ENCODE measurements at places on chromosomes 11 and 22.

- no peak for DNase-seq
Measured at GRCh38 chr11:27293515-27294417, 69.2 kb downstream of the CCDC34 start.

DNA sequence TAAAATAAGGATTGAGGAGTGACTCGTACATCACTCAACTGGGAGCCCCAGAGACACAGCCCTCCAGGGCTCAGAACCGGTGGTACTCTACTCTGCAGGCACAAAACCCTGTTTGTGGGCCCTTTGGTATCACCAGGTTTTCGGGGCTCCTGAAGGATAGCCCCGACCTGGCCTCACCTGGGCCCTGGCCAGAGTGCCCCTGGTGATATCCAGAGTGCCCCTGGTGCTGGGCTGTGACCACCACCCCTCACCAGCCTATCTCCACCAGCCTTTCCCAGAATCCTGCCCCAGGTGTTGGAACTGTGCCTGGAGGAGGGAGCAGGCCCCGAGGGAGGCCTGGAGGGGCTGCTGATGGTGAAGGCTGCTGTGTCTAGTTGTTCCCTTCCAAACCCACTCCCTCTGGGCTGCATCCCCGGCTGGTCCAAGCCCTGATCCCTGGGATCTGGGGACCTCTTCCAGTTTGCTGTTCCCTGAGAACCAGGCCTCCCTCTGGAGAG, 2.2 kb upstream of the GGT5 start:
- no peak for DNase-seq

GRCh38 chr11:108069947-108070346, 51.4 kb upstream of the ACAT1 start:
- no peak for DNase-seq

- DNase-seq, result no peak
Measured at GRCh38 chr22:50146439-50147238, 23.9 kb upstream of the PANX2 start.

- DNase-seq, result no peak
Measured at GRCh38 chr11:71979602-71980001, 19.1 kb upstream of the IL18BP start.

GRCh38 chr11:62974848-62975522, 9.8 kb downstream of the SLC22A6 start:
- DNase-seq, result no peak

- no peak for DNase-seq
Measured at GRCh38 chr11:61586792-61587430, 6.0 kb upstream of the SYT7 start.

- DNase-seq, result no peak
Measured at GRCh38 chr22:43884600-43885318, 7.1 kb downstream of the PNPLA5 start.

GRCh38 chr11:121249039-121249663, 43.4 kb upstream of the SC5D start:
- DNase-seq, result no peak

DNA sequence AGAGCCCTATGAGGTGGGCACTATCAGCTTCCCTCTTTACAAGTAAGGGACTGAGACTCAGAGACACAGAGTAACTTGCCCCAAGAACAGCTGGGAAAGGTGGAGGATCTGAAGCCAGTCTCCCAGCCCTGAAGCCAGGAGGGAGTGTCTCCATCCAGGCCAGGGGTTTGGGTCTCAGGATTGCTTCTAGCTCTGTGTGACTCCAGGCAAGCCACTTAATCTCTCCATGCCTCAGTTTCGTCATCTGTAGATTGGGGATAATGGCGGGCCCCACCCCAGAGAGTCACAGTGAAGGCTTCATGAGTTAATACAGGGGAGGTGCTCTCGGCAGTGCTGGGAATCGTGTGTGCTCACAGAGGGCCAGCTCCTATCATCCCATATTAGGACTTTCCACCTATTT, 10.5 kb downstream of the MAP4K2 start:
- no peak for DNase-seq

DNA sequence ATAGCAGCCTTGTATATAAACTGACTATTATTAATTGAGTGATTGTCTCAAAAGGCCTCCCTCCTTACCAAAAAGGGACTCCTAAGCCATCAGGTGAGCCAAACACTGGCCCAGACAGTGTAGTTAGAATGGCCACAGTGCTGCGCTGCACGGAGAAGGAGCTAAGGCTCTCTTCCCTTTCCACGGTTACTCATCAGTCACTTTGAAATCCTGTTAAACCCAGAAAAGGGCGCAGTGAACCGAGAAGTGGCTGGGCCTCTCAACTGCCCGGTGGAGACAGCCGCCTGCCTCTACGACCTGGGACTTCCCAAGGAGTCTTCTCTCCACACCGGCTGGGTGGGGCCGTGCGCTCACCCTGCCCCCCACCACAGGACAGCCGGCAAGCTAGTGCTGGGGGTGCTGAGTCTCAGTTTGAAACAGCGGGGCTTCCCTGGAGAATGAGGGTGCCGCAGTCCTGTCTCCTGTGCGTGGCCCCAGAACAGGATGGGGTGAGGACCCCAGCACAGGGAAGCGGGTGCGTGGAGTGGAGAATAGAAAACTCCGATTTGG, 1.3 kb downstream of the MYH9 start:
- DNase-seq, result no peak

- DNase-seq, result no peak
Measured at GRCh38 chr11:96648991-96649390, 259.2 kb downstream of the JRKL start.

- DNase-seq, result no peak
Measured at GRCh38 chr22:35128637-35129036, 62.7 kb downstream of the ISX start.

DNA sequence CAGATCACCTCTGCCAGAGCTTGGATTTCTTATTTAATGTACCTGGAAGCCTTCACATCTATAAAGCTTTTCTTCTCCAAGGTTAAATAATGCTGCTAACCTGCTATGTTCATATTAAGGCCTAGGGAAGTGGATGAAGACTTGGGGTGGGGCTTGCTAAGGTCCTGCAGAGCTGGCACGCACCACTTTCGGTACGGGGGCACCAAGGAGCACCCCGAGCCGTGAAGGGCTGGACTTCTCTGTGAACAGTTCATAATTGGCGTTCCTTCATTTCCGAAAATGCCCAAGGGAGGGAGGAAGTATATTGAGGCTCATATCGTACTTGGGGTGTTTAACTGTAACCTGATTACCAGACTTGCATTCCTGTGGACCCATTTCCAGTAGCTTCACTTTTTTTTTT, 59.6 kb downstream of the ST14 start:
- no peak for DNase-seq

GRCh38 chr11:55949330-55949729, 13.1 kb upstream of the OR5I1 start:
- DNase-seq, result no peak

DNA sequence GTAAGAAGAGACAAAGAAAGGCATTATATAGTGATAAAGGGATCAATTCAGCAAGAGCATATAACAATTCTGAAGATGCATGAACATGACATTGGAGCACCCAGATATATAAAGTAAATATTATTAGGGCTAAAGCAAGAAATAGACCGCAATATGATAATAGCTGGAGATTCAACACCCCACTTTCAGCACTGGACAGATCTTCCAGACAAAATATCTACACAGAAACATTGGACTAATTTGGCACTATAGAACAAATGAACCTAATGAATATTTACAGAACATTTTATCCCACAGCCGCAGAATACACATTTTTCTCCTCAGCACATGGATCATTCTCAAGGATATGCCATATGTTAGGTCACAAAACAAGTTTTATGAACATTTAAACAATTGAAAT, 633.1 kb downstream of the JRKL start:
- DNase-seq, result no peak

GRCh38 chr22:42857845-42858481, 890 bp upstream of the ARFGAP3 start:
- no peak for DNase-seq

DNA sequence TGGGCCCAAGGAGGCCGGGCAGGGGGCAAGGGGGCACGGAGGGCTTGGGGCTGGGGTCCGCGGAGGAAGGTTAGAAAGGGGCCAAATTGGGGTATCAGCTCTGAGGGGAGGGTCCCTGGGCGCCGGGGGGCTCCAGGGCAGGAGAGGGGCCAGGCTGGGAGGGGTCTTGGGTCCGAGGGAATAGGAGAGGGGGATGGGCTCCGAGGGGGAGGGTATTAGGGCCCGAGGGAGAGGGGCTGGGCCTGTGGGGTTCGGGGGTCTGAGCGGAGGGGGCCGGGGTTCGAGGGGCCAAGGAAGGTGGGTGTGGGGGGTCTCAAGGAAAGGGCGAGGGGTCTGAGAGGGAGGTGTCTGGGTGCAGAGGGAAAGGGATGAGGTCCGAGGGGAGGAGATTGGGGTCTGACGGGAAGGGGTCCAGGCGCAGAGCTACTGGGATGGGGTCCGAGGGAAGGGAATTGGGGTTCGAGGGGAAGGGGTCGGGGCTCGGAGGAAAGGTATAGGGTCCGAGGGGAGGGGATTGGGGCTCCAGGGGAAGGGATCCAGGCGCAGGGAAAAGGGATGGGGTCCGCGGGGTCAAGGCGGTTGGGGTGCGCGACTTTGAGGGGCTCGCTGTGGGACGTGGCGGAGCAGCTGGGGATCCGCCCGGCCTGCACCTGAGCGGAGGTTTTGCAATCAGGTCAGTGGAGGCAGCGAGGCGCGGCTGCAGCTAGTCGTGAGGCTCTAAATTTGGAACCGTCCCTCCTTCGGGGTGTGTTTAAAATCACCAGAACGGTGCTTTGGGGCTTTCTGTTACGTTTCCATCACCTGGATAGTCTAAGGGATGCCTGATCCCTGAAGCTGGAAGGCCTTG, 728 bp downstream of the CTTN start:
- no peak for DNase-seq

Data from stimulated activated CD4-positive, alpha-beta T cell treated with anti-CD3 and anti-CD28 coated beads, Interleukin-1b, Interleukin-23, amount 100 ng/mL, for 1 hour (primary cell).